ENCODE measurements at places on chromosomes 6 and 20.

DNA sequence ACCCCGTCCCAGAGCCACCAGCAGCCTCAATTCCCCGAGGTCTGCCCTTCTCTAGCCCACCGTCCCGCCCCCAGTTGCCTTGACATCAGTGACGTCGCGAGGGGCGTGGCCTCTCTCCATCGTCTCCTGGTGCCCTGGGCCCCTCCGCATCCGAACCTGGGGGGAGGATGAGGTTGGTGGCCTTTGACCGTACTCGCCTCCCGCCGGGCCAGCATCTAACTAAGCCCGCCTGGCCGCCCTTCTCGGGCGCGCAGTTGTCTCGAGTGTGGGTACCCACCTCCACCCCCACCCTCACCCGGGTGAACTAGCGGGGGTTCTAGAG is 5.5 kb upstream of the ARMC12 start:
- peak; percentile 78 for DNase-seq

DNA sequence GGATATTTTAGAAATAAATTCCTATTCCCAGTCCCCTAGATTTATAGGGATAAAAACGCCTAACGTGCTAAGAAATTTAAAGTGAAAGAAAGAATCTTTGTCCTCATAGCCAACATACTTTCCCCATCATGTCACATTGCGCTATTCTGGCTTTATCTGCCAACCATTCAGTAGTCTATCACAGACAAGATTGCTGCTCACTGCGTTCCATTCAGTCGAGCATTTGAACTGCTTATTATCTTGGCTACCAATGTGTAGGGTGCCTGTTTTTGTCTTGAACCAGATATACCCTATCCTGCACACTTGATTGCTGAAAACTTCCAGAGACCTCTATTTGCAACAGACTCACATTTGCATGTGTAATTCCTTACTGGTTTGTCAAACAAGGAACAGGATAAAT is 751.5 kb downstream of the EPHA7 start:
- DNase-seq, result no peak

DNA sequence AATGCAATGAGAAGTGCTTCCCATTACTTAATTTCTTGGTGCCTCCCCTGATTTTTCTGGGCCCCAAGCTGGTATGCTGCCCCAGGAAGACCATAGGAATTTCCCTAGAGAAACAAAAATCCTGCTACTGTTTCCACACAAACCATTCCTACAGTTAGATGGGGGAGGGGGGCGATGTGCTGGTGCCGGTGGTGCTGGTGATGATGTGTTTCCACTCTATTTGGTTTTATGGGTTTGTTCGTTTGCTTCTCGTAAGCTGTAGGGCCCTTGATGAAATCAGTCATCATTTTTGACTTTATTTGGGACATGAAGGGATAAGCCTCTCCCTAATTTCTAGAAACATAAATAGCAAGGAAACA is 105.1 kb downstream of the MKKS start:
- DNase-seq, result no peak

DNA sequence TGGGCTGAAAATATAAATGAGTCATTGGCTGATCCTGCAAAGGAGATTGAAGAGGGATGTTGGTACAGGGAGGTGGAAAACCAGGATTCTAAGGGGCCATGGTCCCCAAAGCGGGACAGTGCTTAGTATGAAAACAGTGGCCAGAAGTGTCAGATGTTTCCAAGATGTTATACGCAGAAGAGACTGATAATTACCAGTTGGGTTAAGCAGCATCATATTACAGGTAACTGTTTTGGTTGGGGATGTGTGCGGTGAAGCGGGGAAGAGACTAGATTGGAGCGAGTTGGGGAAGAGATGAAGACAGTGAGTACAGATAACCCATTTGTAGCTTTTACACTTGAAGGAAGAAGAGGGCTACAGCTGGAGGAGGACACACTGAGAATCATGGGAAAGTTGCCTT is 80.8 kb downstream of the PLEKHG1 start:
- DNase-seq, result no peak

DNA sequence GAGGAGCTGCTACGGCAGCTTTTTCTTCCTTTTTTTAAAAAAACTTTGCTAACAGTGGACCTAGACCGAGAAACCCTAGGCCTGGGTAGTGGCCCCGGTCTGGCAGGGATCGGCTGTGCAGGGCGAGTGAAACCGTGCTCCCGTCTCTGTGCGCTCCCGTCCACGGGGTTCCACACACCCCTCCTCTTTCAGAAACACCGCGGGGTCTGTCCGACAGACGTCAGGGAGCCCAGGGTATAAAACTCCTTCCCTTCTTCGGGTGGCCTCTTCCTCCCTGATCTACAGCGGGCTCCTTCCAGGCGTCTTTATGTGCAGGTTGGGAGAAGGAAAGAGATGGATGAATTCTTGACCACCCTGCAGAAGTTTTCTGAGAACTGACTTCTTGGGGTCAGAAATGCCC is 27.1 kb upstream of the SMOC2 start:
- DNase-seq, result no peak

DNA sequence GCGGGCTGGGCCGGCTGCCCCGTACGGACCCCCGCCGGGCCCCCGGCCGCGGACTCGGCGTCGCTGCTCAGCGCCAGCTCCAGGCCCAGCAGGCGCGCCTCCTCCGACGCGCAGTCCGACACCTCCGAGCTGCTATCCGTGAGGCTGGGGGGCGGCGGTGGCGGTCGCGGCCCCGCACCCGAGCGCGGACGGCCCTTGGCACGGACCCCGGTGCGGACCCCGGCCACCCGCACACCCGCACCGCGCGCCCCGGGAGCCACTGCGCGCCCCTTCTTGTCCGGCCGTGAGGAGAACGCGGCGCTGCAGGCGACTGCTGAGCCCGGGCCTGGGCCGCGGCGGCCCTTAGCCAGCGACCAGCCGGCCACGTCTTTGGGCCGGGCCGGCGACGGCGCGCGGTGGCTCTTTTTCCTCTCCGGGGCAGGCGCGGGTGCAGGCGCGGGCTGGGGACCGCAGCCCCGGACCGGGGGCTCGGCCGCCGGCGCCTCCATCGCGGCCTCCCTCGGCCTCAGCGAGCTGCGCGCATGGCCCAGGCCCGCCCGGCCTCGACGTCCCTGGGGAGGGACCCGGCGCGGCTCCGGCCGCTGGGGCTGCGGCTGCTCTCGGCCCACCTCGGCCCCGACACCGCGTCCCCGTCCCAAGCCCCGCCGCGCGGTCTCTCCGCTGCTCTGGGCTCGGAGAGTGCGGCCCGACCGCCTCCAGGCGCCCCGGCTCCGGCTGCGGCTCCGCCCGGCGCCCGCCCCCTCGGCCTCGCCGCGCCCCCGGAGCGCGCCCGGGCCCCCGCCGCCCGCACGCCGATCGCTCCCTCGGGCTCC is 12.9 kb upstream of the TLDC2 start:
- peak; percentile 65 for DNase-seq

DNA sequence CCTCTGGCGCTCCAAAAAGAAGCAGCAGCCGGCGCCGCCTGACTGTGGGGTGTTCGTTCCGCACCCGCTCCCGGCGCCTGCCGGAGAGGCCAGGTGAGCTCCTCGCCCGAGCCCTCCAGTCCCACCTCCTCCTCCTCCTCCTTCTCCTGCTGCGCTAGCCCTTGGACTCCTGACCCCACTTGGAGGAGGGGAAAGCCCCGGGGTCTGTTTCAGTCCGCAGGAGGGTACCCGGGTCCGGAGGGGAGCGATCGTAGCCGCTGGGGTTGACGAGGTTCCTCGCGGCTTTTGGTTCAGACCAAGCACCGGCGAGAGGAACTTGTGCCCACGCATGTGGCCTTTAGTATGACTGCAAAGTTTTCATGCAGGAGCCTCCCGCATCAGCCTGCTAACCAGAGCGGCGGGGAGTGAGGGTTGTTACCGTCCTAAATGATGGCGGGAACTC is 493 bp downstream of the CRYBG1 start:
- no peak for DNase-seq

DNA sequence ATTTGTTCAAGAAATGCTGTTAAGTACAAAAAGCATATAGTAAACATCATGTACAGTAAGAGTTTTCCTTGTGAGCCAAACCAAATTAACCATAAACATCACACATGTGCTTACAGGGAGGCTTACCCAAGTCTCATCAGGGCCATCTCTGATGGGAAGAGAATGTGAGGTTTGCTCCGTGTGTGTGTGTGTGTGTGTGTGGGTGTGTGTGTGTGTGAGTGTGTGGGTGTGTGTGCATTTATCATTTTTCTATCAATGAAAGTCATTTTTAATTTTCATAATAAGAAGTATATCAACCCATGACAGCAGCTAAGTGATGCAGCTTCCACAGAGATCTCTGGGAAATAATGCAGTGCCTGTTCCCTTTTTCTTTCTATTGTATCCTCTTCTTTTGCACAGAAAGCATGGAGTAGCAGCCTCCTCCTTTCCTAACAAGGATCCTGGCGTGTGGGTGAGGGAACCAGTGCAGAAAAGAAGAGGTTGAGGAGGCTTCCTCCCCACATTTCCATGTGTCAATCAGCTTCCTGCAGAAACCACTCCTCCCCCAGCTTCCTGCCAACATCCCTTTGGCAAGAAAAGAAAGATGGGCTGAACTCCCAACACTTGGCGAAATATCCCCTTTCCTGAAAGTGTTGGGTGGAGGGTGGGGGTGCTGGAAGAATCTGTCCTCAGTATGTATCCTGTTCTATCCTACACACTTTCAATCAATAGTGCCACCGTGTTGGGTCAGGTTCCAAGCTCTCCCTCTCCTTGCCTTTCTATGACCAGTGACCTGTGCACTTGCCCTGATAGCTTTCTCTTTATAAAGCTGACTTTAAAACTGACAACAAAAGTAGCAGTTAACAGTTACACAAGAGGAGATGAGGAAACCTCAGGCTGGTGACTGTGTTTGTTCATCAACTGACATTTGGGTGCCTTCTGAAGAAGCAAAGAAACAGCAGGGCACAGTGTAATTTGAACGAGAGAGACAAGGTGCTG is 251.8 kb upstream of the CITED2 start:
- peak; percentile 25 for DNase-seq

GRCh38 chr20:38889050-38889449 is 37.2 kb upstream of the FAM83D start:
- DNase-seq, result no peak

- DNase-seq, result no peak
Measured at GRCh38 chr20:13800728-13801134, 15.9 kb downstream of the NDUFAF5 start.

DNA sequence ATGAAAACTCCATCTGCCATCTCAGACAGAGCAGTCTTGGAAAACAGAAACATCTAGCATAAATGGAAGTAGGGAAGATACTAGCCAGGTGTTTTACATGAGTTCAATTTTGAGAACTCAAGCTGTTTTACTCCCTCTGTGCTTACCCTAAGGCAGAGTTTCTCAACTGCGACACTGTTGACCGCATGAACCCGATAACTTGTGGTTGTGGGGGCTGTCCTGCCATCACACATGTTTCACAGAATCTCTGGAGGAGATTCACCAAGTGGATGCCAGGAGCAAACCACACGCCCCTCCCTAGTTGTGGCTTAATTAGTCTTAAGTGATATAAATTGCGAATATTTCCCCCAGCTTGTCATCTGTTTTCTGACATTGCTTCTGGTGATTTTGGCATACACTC is 2.3 kb upstream of the SERPINB6 start:
- no peak for DNase-seq

- DNase-seq, result no peak
Measured at GRCh38 chr20:19047951-19048296, 164.5 kb upstream of the SLC24A3 start.

- peak; percentile 48 for DNase-seq
Measured at GRCh38 chr20:41616228-41616627, 1.9 kb downstream of the CHD6 start.

DNA sequence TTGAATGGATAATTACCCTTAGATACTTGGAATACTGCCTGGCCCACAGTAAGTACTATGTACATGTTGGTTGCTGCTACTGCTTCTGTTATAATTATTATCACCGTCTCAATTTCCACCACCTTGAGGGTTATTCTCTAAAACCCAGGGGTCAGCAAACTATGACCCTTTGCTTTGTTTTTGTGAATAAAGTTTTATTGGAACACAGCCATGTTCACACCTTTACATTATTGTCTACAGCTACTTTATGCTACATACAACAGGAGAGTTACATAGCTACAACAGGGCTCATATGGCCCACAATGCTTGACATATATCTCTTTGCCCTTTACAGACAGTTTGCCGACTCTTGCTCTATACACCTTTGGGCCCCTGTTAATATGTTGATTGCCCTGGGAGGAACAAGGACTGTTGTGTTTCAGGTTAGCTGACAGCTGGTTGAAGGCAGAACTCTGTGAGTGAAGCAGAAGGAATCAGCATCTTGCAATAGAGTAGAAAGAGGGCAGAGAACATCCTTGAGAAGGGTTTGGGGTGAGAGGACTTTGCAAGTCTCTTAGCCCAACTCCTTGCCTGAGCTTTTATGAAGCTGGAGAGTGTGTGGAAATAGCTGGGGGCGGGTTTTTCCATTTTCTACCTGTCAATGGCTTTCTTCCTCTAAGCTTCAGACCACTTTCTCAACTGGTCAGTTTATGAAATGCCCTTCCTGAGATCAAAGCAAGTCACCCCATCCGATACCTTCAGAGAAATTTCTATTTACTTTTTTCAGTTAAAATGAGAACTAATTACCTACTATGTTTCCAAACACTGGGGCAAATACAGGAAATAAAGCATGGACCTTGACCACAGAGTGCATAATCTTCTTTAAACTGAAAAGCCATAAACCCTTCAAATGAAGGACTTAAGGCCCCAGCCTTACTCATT is 3.5 kb upstream of the MEP1A start:
- no peak for DNase-seq

DNA sequence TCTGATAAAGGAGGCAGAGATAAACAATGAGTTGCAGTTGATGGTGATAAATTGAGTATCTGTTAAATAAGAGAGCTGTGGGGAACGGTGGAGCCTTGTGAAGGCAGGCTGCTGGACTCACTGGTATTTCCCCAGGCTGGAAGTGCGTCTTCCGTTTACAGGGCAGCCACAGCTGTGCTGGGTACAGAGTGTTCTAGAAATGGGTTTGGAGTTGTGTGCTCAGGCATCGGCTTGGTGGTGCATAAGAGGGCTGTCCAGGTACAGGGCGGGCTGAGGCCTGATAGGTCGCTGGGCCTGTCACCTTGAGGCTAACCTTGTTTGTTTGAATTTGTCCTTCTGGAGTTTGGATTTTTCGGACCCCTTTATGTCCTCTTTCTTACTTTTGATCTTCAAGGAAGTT is 39.3 kb downstream of the ARID1B start:
- DNase-seq, result no peak

GRCh38 chr6:111615916-111616612 is 10.4 kb upstream of the TRAF3IP2 start:
- no peak for DNase-seq

DNA sequence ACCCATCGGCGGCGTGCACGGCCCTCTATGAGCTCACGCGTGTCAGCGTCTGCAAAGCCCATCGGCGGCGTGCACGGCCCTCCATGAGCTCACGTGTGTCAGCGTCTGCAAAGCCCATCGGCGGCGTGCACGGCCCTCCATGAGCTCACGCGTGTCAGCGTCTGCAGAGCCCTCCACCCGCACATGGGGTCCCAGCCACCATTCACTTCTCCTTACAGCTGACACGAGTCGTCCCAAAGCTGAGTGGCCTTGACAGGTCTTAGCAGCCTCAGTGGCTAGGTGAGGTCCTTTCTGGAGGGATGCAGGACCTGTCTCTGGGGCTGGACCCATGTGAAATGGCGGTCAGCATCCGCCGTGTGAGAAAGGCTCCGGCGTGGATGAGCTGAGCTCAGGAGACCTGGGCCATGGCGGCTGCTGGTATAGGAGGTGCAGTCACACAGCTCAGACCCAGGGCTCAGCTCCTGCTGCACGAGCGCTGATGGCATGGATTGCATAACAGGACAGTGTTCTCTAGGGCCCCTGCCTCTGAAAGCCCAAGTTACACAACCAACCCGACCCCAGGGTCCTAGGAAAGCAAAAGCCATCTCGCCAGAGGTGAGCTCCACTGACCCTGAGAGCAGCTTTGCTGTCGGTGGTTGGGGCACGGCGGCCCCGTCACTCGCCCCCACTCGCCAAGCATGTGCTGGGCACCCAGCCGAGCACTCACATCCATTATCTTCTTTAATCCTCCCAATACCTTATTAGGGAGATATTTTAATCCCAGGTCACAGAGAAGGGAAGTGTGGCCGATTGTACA is 38.9 kb downstream of the DLL1 start:
- DNase-seq, result no peak
